NCI-H1436 treated with DMSO at 0.1 percent for 48 hours (cell line): ENCODE measurements at places on chromosomes 7 and 10.

DNA sequence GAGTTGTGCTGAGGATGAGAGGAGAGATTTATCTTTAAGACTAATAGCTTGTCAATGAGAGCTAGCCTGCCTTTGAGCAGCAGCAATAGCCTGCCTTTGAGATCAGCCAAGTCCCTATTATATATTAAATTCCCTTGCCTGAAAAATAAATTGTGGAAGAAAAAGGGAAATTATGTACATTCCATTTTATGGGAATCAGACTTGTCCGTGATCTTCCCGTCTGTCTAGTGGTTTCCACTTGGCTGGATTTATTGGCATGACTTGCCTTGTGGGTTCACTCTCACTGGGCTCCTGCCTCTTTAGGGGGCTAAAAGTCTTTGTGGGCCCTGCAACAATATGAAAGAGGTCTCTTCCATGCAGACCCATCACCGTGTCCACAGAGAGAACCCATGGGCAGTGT lies 171.7 kb upstream of the FRMD4A start:
- DNase-seq = no peak

DNA sequence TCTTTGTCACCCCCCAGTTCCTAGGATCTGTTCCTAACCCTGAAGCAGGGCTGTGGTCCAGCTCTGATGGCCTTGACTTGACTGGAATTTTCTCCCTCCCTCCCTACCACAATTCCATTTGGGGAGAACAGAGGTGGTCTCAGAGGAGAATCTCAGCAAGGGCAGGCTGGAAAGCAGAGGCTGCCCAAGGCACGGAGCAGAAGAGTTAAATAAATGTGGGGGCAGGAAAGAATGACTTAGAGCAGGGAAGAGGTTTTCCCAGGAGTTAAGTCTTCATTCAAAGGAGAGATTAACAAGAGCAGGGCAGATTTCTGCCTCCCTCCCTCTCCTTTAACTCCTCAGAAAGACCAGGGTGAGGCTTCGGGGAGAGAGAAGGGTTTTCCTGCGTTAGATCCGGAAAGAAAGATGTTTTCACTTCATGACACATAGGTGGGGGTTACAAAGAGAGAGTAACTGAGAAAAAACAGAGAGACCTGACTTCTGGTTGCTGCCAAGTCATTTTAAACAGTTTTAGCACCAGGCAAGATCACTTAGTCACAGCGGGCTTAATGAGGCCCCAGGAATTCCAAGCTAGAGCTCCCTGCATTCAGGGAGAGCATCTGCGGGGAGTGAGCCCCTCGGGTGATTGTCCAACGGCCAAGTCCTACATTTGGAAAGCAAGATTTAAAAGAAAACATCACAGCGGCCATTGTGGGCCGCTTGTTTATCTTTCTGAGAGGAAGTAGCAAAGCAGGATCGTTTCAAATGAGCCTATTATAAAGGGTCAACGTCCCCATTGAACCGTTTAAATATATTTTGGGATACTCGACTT lies 78.7 kb downstream of the ARHGAP22 start:
- DNase-seq = no peak

GRCh38 chr7:150429699-150430098 lies 20.7 kb upstream of the GIMAP8 start:
- no peak for DNase-seq

DNA sequence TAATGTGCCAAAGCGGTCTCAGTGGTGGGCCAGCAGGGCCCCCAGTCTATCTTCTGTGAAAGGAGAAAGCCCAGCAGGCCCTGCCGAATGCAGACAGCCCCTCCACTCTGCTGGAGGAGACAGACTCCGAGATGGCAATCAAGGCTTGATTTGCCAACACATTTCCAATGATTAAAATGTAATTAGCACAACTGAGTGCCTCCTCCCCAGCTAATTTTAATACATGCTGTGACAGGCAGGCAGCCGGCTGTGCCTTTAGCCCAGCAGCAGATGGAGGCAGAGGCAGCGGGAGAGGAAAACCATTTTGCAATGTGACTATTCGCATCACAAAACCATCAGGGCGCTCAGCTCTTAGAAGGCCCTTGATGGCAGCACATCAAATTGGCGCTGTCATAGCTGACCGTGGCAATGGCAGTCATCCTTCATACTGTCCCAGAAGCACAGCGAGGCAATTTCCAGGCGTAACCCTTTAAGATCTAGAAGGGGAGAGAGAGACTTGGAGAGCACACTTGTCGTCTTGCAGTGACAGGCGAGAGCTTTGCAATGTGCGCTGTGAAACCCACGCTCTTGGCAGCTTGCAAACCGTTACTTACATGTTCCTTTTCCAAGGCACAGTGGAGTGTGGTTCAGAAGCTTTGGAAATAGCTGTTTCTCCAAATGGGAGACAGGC lies 714.8 kb upstream of the GALNT17 start:
- no peak for DNase-seq

GRCh38 chr7:156151078-156151477 lies 338.8 kb upstream of the SHH start:
- DNase-seq = no peak

- no peak for DNase-seq
These were observed 121.9 kb downstream of the PLPP4 start for GRCh38 chr10:120578890-120579289.

GRCh38 chr10:12568391-12569009 lies 219.2 kb downstream of the CAMK1D start:
- DNase-seq = no peak

DNA sequence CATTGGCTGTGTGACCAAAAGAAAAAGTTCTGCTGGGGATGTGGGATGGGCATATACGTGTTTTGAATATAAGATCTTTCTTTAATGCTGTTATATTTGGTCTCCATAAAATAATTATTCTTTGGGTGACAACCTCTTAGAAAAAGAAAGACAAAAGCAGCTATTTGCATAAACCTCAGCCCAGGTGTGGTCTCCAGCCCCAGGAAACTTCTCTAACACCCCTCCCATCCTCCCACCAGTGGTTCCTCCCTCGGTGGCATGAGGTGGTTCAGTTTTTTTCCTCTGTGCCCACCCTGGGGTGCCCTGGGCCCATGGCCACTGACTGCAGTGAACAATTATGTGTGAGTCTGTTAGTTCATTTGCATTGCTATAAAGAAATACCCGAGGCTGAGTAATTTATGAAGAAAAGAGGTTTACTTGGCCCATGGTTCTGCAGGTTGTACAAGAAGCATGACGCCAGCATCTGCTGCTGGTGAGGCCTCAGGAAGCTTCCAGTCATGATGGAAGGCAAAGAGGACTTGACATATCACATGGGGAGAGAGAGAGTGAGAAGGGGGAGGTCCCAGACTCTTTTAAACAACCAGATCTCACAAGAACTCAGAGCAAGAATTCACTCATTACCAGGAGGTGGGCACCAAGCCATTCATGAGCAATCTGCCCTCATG lies 165.9 kb downstream of the CUX1 start:
- DNase-seq = no peak

DNA sequence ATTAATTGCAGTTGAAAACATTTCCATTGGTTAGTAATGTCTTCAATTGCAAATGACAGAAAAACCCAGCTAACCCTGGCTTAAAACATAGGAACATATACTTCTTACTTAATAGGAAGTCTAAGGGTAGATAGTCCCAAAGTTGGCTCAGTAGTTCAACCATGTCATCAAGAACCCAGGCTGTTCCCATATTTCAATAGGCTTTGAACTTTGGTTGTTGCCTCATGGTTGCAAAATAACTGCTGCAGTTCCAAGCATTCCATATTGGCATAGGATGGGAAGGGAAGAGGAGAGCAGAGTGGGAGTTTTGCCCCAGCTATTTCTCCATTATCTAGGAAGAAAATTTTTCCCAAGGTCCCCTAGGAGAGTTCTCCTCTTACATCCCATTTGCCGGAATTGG lies 81.4 kb upstream of the EEPD1 start:
- DNase-seq = no peak

DNA sequence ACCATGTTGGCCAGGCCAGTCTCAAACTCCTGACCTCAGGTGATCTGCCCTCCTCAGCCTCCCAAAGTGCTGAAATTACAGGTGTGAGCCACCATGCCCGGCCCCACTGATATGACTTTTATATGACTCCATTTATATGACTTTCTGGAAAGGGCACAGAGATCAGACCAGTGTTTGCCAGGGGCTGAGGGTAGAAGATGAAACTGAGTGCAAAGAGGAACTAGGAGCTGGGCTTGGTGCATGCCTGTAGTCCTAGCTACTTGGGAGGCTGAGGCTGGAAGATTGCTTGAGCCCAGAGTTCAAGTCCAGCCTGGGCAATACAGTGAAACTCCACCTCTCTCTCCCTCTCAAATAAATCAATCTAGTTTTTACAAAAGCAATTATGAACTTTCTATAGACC lies 7.5 kb downstream of the BRAF start:
- no peak for DNase-seq

DNA sequence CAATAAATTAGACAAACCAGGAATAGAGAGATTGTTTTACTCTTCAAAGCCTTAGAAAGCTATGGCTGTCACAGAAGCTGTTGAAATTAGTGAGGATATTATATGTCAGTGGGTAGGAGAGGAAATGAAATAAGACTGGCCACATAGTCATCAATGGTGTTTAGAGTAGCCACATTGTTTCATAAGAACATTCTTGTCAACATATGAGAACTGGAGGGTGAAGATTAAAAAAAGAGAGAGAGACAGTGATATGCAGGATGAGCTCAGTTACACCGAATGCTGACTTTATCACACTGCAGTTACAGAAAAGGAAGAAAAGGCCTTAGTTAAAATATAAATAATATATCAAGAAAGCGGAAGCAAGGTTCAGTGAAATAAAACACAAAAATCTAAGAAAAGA lies 412.0 kb downstream of the CNTNAP2 start:
- no peak for DNase-seq

DNA sequence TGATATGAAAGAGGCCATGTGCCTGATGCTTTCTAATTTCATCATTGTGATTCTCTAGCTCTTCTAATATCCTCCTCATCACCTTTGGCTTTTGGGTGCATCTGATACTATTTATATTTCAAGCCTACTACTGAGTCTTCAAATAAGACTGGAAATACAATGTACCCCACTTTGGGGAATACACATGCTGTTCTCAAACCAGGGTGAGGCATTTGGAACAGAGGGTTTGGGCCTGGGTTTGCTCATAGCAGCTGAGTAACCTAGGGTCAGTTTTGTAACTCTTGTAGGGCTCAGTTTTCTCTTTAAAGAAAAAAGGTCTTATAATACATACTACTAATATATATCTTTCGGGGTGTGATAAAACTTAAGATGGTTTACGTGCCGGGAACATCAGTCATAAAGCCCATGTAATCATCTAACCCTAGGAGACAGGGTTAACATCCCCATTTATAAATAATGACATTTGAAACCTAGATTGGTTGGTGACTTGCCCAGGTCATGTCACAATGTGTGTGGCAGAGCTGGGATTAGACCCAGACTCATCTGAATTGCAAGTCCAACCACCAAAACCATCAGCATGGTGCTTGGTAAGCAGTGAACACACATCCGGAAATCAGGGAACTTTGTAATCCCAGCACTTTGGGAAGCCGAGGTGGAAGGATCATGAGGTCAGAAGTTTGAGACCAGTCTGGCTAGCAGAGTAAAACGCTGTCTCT lies 23.0 kb downstream of the AKR1B15 start:
- DNase-seq = no peak

- no peak for DNase-seq
These were observed 3.2 kb downstream of the TNS3 start for GRCh38 chr7:47578579-47579270.

DNA sequence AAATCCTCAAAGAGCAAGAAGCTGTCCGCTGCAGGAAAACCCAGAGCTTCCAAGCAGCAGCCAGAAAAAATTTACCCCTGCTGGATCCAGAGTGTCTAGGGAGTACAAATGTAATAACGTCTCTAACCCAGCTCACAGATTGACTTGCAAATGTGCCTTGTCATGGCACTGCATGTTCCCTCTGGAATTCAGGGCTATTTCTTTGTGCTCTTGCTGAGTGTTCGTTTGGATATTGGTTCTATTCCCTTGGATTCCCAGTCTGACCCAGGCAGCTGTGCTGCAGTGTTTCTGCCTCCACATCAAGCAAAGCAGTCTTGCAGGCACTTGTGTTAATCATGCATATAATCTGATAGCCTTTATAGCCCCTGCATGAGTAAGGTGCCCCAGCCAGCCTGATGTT lies 209.9 kb upstream of the GHITM start:
- no peak for DNase-seq

- no peak for DNase-seq
These were observed 261.6 kb downstream of the TWIST1 start for GRCh38 chr7:18855796-18856195.

GRCh38 chr7:117158941-117159697 lies 163.7 kb downstream of the WNT2 start:
- no peak for DNase-seq

DNA sequence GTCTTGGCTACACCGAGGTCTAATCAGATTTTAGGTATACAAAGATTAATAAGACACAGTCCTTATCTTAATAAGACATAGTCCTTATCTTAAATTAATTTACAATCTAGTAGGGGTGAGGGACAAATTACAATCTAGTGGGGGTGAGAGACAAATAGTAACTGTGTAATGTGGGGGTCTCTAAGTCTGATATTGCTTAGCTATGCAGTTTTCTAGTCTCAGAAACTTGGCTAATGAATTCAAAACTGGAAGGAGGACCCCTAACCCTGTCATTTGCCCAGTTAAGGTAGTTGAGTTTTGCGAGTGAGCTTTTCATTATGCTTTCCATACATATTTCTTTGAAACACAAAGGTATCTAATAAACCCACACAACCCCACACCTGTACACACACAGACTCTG lies 136.1 kb downstream of the DPP6 start:
- no peak for DNase-seq

DNA sequence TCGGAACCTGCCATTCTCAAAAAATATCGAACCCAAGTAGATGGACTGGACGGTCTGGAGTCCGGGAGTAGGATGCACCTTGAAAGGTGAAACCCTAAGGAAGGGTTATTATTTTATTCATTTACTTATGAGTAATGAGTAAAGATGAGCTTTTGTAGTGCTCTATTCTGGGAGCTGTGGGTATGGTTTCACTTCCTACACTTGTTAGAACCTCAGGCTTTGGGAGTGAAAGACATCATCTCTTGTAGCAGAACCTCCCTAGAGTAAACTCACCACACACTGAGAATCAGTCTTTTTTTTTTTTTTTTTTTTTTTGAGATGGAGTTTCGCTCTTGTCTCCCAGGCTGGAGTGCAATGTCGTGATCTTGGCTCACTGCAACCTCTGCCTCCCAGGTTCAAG lies 389.4 kb upstream of the AUTS2 start:
- DNase-seq = no peak

- DNase-seq = no peak
These were observed 445.0 kb downstream of the PARD3 start for GRCh38 chr10:34370126-34370525.

DNA sequence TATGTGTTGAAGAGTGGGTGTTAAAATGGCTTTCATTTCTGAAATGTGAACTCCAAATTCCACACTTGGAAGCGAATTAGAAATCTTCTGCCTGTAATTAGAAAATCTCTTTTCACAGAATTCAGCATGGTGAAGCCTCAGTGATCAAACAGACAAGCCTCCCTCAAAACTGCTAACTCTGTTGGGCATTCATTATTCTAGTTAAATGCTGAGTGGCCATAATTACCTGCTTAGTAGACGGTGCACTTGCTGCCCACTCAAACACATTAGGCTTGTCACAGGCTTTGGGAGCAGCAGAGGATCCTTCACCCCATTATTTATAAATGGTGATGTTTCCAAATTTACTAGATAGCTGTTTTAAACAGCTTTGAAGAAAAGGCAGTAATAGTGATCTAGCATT lies 177.2 kb upstream of the PCLO start:
- DNase-seq = no peak

GRCh38 chr10:114801411-114801813 lies 20.2 kb upstream of the FHIP2A start:
- DNase-seq = no peak
